Left lobe of liver (tissue), 2 donors: ENCODE measurements at places on chromosomes 7 and 10. TPM values are rescaled to one million over a fixed set of nuclear protein-coding genes. Genes with fewer than 3 reads are reported as not detected.

The MEOX2 gene
- 0.18 TPM for total RNA-seq

- no peak for DNase-seq
Observed at GRCh38 chr7:93663561-93664299, 89.2 kb upstream of the CALCR start.

DNA sequence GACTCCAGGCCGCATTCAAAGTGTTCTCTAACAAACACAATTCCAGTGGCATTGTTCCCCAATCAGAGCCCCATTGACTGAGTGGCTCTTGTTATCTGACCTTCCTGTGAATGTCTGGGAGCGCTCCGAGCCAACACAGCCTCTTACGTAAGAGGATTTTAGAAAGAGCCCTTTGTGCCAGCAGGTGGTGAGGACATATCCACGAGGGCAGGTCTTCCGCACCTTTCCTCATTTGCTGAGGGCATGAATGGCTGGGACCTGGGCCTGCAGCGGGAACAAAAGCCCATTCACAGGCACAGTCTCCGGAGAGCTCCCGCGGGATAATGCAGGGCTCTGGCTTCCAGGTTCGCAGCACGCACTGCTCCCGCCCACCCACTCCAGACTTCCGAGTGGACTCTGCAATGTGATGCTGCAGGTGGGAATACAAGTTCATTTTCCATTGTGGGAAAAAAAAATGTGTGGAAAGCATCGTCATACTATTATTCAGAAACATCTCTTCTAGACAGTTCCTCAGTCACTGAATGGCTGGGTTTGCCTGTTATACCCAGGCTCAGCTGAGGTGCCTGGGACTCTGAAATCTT is 295.0 kb upstream of the IGFBP3 start:
- peak; percentile 79 for DNase-seq

The AASS gene
- total RNA-seq = 84.2 TPM

DNA sequence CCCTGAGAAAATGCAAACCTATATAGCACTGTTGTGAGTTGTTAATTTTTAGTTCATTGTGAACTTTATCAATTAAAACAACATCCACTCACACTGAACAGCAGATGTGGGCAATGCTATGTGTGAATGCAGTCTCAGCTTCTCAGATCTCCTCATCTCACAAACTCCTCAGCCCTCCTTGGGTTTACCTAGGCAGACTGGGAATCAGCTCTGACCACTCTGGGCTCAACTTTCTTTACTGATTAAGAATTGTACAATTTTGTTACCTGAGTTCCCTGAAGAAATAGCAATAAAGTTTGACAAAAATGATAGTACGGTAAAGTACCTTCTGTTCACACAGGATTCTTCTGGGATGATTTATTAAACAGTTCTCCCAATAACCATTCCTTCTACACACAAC is 124.0 kb downstream of the SRPK2 start:
- no peak for DNase-seq

The SLF2 gene
- 7.7 TPM for total RNA-seq

The SMURF1 gene
- total RNA-seq = 13.5 TPM
